Spleen (tissue), 13 donors: ENCODE measurements at places on chromosomes 5 and 9. TPM values are rescaled to one million over a fixed set of nuclear protein-coding genes. Genes with fewer than 3 reads are reported as not detected.

- H3K27me3 ChIP-seq: no peaks in the 10 kb centered on the region
- no peaks in the 10 kb centered on the region for H3K36me3 ChIP-seq
- H3K27ac ChIP-seq: peak overlapping the region; percentile 93
- DNase-seq: no peak
- H3K4me3 ChIP-seq: peak overlapping the region; percentile 53
Measured at GRCh38 chr5:148827723-148828122, 1.3 kb downstream of the ADRB2 start.

DNA sequence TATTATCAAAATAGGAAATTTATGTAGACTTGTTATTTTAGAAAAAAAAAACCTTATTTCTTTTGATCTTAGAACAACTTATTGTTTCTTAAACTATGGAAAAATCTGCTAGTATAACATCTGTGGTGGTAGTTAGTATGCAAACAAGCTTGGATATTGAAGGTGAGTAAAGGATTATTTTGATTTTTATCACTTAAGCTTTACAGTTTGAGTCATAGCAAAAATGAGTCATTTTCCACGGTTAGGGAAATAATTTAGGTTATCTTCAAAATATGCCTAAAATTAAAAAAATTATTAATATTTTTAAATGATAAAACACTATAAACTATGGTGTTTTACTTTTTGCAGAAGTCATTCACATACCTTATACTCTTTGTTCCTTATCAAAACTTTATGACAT is 107.2 kb upstream of the DHFR start:
- H3K4me3 ChIP-seq: no peak overlapping the region
- no peaks in the 10 kb centered on the region for H3K36me3 ChIP-seq
- H3K4me1 ChIP-seq: no peaks in the 10 kb centered on the region
- H3K27me3 ChIP-seq: no peaks in the 10 kb centered on the region
- no peak for DNase-seq

The SOWAHA gene
- not detected for total RNA-seq

The NTNG2 gene
- 14.9 TPM for total RNA-seq

DNA sequence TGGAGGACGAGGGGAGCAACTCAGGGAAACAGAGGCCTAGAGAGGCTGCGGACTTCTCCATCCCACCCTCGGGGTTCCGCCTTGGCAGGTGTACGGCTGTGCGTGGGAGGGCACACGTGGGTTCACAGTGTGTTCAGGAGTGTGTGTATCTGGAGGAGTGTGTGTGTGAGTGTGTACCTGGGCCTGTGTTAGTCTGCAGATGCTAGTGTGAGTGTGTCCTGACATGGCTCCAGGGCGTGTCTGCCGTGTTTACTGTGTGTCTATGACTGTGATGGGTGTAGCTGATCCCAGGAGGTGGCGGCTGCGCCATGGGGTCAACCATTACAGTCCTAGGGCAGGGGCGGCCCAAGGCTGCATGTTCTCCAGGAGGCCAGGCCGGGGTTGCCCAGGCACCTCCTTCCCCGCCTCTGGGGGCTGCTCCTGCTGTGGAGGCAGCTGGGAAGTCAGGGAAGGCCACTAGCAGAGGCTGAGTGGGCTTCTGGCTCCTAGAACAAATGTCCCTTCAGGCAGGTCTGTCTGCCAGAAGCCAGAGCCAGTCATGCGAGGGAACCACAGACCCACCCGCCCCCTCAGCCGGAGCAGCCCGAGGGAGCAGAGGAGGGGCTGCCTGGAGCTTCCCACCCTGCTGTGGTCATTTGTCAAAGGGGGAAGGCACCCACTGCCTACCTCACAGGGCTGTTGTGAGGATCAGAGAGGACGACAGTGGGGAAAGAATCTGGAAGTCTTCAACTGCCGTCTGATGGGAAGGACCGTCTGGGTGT is 21.4 kb downstream of the CRB2 start:
- H3K36me3 ChIP-seq: peaks cover 5% of the 10 kb centered on the region
- no peak for DNase-seq
- H3K27me3 ChIP-seq: peaks cover 22% of the 10 kb centered on the region
- no peak overlapping the region for H3K27ac ChIP-seq
- H3K4me3 ChIP-seq: no peak overlapping the region
- peaks cover 23% of the 10 kb centered on the region for H3K4me1 ChIP-seq

DNA sequence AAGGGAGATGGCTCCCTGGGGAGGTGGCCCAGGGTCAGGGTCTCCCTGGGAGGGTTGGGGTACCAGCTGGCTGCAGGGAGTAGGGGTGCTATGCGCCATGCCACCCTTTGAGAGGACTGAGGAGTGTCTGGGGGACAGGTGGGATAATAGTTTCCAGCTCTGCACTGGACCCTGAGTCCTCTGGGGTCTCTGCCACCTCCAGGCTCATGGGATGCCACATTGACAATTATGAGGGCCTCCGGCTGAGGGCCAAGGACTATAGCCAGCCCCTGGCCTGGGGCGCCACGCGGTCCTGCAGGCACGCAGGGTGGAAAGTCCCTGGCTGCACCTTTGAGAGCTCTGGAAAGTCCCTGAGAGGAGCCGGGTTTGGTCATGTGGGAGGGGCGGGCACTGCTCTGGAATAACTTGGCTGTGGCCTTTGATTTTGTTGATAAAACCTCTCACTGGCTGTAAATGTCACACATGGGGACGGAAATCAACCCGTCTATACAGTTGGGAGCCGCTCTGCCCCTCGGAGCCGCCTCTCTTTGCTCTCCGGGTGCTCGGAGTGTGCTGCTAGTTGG is 16.0 kb downstream of the TRAF2 start:
- peak; percentile 87 for DNase-seq
- peaks cover 34% of the 10 kb centered on the region for H3K4me1 ChIP-seq
- peak overlapping the region; percentile 92 for H3K27ac ChIP-seq
- peaks cover 27% of the 10 kb centered on the region for H3K36me3 ChIP-seq
- no peaks in the 10 kb centered on the region for H3K27me3 ChIP-seq

DNA sequence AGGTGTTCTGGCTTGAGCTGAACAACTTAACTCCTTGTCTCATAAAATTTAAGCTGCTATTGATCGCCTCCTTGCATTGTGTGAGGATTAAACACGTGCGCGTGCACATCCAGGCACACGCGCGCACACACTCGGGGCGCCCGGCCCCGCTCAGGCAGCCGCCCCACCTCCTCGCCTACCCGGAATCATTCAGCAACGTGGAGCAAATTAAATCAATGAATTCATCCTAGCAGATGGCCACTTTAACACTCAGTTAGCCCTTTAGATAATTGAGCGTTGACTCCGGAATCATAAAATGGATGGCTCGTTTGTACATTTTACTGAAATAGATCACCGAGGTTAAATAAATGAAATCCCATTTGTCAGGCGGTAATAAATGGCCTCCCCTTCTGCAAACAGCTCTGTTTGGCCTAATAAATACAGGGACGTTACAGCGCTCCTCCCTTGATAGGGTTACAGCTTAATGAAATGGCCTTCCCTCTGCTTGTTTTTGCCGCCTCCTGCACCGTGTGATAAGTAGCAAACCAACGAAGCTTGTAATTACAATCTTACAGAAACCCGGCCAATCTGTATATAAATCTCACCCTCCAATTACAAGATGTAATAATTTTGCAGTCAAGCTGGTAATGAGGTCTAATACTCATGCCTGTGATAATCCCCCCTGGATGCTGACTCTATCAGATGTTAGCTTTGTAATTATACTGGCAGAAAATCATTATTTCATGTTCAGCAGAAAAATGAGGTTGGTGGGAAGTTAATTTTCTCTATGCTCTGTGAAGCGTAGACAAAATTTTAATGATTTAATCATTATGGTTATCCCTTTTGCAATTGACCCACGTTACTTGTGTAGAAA is 229.7 kb upstream of the IRX4 start:
- no peak overlapping the region for H3K27ac ChIP-seq
- DNase-seq: no peak
- H3K36me3 ChIP-seq: no peaks in the 10 kb centered on the region
- no peaks in the 10 kb centered on the region for H3K27me3 ChIP-seq
- H3K4me3 ChIP-seq: no peak overlapping the region

- peak overlapping the region; percentile 60 for H3K4me3 ChIP-seq
- H3K4me1 ChIP-seq: peaks cover 49% of the 10 kb centered on the region
- H3K27me3 ChIP-seq: no peaks in the 10 kb centered on the region
- peak; percentile 93 for DNase-seq
- no peaks in the 10 kb centered on the region for H3K36me3 ChIP-seq
Measured at GRCh38 chr9:91162784-91163443, 198.8 kb downstream of the AUH start.

DNA sequence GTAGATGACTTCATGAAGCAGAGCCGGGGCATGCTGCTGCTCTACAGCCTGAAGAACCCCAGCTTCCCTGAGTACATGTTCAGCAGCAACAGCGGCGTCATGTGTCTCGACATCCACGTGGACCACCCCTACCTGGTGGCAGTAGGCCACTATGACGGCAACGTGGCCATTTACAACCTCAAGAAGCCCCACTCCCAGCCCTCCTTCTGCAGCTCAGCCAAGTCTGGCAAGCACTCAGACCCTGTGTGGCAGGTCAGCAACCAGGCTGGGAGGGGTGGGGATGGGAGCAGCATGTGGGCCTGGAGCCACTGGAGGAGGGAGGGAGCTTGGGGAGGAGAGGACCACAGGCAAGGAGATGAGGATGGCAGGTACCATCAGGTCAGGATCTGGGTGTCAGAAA is 16.2 kb downstream of the ENHO start:
- no peak for DNase-seq
- no peaks in the 10 kb centered on the region for H3K27me3 ChIP-seq
- H3K27ac ChIP-seq: no peak overlapping the region
- no peaks in the 10 kb centered on the region for H3K4me1 ChIP-seq

GRCh38 chr5:176162888-176163287 is 75.3 kb upstream of the SIMC1 start:
- H3K27ac ChIP-seq: no peak overlapping the region
- no peak for DNase-seq
- no peaks in the 10 kb centered on the region for H3K4me1 ChIP-seq
- H3K4me3 ChIP-seq: no peak overlapping the region
- H3K27me3 ChIP-seq: peaks cover 5% of the 10 kb centered on the region

- H3K4me3 ChIP-seq: no peak overlapping the region
- no peaks in the 10 kb centered on the region for H3K4me1 ChIP-seq
- peaks cover 9% of the 10 kb centered on the region for H3K27me3 ChIP-seq
Measured at GRCh38 chr5:72125941-72126620, 18.8 kb downstream of the MAP1B start.

The C5orf22 gene
- total RNA-seq: 23.7 TPM

- H3K36me3 ChIP-seq: no peaks in the 10 kb centered on the region
- H3K27me3 ChIP-seq: no peaks in the 10 kb centered on the region
- DNase-seq: no peak
- no peak overlapping the region for H3K27ac ChIP-seq
- no peaks in the 10 kb centered on the region for H3K4me1 ChIP-seq
Measured at GRCh38 chr5:105730982-105731381, 1939.8 kb downstream of the EFNA5 start.

The RNF38 gene
- total RNA-seq: 48.3 TPM

DNA sequence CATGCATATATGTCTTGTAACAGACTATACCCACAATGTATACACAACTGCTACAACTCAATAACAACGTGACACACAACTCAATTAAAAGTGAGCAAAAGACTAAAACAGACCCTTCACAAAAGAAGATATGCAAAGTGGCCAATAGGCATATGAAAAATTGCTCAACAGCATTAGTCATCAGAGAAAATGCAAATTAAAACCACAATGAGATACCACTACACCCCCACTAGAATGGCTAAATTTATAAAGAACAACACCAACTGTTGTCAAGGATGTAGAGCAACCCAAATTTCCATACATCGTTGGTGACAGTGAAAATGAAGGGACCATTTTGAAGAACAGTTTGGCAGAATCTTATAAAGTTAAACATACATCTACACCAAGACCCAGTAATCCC is 38.9 kb downstream of the GABRB2 start:
- no peak for DNase-seq
- H3K27ac ChIP-seq: no peak overlapping the region
- no peaks in the 10 kb centered on the region for H3K4me1 ChIP-seq
- no peak overlapping the region for H3K4me3 ChIP-seq

DNA sequence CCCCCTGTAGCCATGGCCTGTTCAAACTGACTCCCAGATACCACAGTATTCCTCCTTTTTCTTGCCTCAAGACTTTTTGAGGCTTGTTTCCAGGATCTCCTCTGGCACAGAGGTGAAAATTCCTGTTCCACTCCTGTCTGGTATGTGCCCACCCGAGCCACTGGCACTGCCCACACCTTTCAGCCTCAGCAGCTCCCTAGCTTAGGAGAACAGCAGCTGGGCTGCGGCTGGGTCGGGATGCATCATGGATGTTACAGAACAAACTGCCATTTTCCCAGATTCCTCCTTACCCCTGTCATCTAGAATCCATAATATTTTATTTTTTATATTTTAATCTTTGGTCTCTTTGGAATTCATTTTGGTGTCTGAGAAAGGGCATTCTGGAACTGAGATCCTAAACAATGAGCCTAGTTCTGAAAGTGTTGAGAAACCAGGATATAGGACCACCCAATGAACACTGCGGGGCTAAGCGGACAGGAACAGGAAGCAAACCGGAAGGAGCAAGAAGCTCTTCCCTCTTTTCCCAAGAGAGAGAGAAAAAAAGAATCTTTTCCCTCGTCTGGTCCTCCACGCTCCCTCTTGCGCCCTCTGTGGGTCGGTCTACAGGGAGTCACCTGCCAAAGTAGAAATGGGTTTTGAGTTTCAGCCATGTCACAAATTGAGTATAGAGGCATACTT is 12.5 kb downstream of the OR2S2 start:
- H3K4me3 ChIP-seq: no peak overlapping the region
- peak; percentile 85 for DNase-seq
- no peaks in the 10 kb centered on the region for H3K36me3 ChIP-seq
- H3K27me3 ChIP-seq: no peaks in the 10 kb centered on the region
- peak overlapping the region; percentile 19 for H3K27ac ChIP-seq

The ISOC1 gene
- 10.1 TPM for total RNA-seq

- no peaks in the 10 kb centered on the region for H3K4me1 ChIP-seq
- no peak overlapping the region for H3K27ac ChIP-seq
- no peak overlapping the region for H3K4me3 ChIP-seq
- no peaks in the 10 kb centered on the region for H3K27me3 ChIP-seq
- H3K36me3 ChIP-seq: no peaks in the 10 kb centered on the region
Measured at GRCh38 chr9:3887221-3887653, 361.4 kb upstream of the RFX3 start.

DNA sequence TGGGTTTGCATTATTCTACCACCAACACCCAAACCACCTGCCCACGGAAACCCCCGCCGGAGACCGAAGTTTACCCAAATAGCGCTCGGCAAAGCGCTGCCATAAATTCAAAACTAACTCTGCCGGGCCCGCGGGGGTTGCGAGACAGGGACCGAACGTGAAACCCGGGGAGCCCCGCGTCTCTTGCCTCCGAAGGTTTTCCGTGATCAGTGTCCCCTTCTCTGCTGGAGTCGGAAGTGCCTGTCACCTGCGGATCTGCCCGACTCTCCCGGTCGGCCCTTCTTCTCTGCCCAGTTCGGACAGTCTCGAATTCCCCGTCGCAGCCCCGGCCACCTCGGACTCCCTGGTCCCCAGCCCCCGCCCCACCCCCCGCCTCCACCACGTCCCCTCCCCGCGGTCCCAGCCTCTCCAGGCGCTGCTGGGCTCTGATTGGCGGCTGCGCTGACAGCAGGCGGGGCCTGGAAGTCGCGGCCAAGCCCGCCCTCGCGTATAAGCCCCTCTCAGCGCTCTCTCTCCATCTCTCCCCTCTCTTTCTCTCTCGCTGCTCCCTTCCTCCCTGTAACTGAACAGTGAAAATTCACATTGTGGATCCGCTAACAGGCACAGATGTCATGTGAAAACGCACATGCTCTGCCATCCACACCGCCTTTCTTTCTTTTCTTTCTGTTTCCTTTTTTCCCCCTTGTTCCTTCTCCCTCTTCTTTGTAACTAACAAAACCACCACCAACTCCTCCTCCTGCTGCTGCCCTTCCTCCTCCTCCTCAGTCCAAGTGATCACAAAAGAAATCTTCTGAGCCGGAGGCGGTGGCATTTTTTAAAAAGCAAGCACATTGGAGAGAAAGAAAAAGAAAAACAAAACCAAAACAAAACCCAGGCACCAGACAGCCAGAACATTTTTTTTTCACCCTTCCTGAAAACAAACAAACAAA is at the start of gene RORB:
TSS of gene RORB (plus strand) at position 517 of the 929 bp plus-strand sequence. CDS start 642 bp downstream, outside the sequence.
- H3K27me3 ChIP-seq: peaks cover 82% of the 10 kb centered on the region
- H3K36me3 ChIP-seq: no peaks in the 10 kb centered on the region
- H3K4me3 ChIP-seq: peak within 1 kb of the TSS; percentile 59
- DNase-seq: peak; percentile 83
